ENCODE measurements at places on chromosomes 2 and 18.

- DNase-seq = no peak
These were observed 5.0 kb upstream of the ATP6V1B1 start for GRCh38 chr2:70930371-70931329.

- no peak for DNase-seq
These were observed 19.4 kb downstream of the ITGB1BP1 start for GRCh38 chr2:9403924-9404323.

DNA sequence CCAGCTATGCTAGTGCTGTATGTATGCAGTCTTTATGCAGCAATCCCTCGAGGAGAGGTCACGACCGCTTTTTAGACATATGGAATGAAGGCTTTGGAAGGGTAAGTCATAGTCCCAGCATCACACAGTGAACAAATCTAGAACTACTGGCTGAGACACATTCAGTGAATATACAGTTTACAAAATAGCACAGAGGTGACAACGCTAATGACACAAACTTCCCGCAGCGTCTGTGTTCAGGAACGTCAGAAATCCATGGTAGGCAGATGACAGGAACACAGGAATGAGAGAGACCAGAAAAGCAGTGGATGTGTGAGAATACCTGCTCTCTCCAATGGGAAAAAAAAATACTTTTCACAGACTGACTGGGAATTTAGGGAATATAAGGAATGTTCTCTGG lies 29.6 kb downstream of the CABYR start:
- DNase-seq = no peak

DNA sequence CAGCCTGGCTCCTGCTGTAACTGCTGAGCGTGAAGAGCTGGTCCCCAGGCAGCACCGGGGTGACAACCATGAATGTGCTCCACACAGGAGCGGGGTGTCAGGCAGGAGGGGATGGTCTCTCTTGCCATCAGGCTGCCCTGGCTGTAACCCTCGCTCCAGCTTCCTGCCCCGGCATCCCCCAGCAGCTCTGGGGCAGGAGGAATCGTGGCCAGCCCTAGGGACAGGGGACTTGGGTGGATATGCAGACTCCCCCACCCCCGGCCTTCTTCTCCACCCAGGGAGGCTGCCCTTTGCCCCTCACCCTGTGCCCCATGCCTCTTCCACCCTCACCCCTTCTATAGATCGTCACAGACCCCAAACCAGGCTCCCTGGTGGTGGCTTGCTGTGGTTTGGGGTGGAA lies 69.4 kb upstream of the SMAD7 start:
- DNase-seq = no peak

DNA sequence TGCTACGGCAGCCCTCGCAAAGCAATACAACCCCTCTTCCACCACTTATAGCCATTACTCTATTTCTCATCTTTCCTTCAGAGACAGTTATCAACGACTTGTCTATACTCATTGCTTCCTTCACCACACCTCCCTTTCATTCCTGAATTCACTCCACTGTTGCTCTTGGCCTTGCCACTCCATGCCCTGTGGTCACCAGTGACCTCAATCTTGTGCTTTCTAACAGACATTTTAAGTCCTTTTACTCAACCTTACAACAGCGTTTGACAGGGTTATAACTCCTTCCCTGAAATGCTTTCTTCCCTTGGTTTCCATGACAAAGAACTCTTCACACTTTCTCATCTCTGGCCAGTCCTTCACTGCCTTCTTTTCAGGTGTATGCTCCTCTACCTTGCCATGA lies 90.6 kb upstream of the CCDC141 start:
- DNase-seq = no peak

GRCh38 chr2:217398860-217399259 lies 539.0 kb upstream of the TNP1 start:
- no peak for DNase-seq

DNA sequence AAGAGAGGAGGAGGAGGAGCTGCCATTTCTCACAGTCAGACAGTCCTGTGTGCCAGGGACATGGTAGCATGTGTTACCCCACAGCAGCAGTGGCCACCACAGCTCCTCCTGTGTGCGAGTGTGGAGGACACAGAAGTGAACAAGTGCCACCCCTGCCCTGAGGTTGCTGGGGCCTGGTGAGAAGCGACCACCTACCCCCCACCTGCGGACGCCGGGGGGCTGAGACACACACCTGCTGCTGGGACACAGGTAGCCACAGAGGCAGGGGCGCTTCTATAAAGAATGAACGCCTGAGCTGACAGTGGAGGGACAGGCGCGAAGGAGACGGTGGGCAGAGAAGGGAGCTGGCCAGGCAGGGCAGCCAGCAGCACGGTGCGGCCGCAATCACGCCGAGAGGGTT lies 32.3 kb upstream of the SALL3 start:
- no peak for DNase-seq

All from T-cell (primary cell).